ENCODE measurements at places on chromosomes 2 and 18. TPM values are rescaled to one million over a fixed set of nuclear protein-coding genes. Genes with fewer than 3 reads are reported as not detected.

Gene GKN2
- not detected for polyA plus RNA-seq

Gene CFC1
- not detected for polyA plus RNA-seq

Gene DTNB
- polyA plus RNA-seq: 15.3 TPM

Gene CDCA7
- polyA plus RNA-seq: 19.1 TPM

Gene GDF7
- 0.03 TPM for polyA plus RNA-seq

- peak overlapping the region; percentile 17 for H3K4me3 ChIP-seq
- H3K27ac ChIP-seq: no peak overlapping the region
- H3K4me1 ChIP-seq: peaks cover 8% of the 10 kb centered on the region
- H3K27me3 ChIP-seq: peaks cover 17% of the 10 kb centered on the region
- DNase-seq: peak; percentile 58
Observed at GRCh38 chr2:70785137-70785911, 5.1 kb downstream of the FIGLA start.

DNA sequence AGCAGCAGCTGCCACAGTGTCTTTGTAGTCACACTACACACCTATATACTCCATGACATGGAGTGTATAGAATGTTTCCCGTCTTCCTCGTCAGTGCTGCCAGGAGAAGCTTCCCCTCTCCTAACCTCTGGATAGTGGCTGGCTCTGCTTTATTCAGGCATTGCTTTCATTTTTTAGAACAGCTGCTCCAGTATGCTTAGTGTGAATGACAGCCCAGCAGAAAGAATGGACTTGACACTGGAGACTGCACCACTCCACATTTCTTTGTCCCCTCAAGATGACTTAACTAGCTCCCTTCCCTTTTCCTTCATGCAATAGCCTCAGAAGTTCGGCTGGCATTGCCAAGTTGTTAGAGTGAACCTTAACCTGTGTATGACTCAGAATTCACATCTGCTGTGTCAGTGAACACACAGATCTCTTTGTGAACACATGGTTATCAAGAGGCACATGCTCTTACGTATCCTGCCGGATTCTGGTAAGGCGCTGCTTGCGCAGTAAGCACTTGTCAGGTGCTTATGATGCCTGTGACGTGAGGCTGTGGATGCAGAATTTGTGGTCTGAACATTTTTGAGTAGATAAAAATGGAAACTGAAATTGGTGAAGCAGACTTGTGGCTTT is 73.9 kb downstream of the NEDD4L start:
- H3K36me3 ChIP-seq: no peaks in the 10 kb centered on the region
- H3K4me3 ChIP-seq: no peak overlapping the region
- no peak for DNase-seq
- no peaks in the 10 kb centered on the region for H3K27me3 ChIP-seq

GRCh38 chr2:8980096-8980495 is 23.4 kb downstream of the MBOAT2 start:
- no peak for DNase-seq
- H3K4me3 ChIP-seq: no peak overlapping the region
- no peaks in the 10 kb centered on the region for H3K27me3 ChIP-seq
- H3K27ac ChIP-seq: no peak overlapping the region
- H3K4me1 ChIP-seq: peaks cover 13% of the 10 kb centered on the region
- peaks cover 3% of the 10 kb centered on the region for H3K36me3 ChIP-seq

- no peak overlapping the region for H3K27ac ChIP-seq
- no peaks in the 10 kb centered on the region for H3K27me3 ChIP-seq
- no peak for DNase-seq
- H3K4me1 ChIP-seq: 0 out of 2 replicates have a peak, but pooled peaks cover 10% of the 10 kb centered on the region
- peaks cover 5% of the 10 kb centered on the region for H3K36me3 ChIP-seq
Observed at GRCh38 chr2:162116352-162116751, 35.7 kb downstream of the GCG start.

GRCh38 chr18:55116863-55117262 is 157.6 kb upstream of the CCDC68 start:
- peak overlapping the region; percentile 55 for H3K27ac ChIP-seq
- no peaks in the 10 kb centered on the region for H3K4me1 ChIP-seq
- no peaks in the 10 kb centered on the region for H3K36me3 ChIP-seq
- H3K4me3 ChIP-seq: no peak overlapping the region
- H3K27me3 ChIP-seq: no peaks in the 10 kb centered on the region
- no peak for DNase-seq

DNA sequence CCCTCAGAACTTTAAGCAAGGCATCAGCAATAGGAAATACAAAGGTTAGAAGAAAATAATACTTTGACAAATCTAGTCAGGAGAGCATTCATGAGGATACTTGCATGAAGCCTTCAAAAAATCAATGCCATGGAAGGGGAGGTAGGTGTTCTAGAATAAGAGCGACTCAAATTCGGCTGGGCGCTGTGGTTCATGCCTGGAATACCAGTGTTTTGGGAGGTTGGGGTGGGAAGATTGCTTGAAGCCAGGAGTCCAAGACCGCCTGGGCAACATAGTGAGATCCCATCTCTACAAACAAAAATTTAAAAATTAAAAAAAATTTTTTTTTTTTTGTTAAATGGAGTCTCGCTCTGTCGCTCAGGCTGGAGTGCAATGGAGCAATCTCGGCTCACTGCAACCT is 21.8 kb downstream of the GBX2 start:
- H3K4me1 ChIP-seq: no peaks in the 10 kb centered on the region
- no peaks in the 10 kb centered on the region for H3K36me3 ChIP-seq
- no peak for DNase-seq
- no peak overlapping the region for H3K27ac ChIP-seq

DNA sequence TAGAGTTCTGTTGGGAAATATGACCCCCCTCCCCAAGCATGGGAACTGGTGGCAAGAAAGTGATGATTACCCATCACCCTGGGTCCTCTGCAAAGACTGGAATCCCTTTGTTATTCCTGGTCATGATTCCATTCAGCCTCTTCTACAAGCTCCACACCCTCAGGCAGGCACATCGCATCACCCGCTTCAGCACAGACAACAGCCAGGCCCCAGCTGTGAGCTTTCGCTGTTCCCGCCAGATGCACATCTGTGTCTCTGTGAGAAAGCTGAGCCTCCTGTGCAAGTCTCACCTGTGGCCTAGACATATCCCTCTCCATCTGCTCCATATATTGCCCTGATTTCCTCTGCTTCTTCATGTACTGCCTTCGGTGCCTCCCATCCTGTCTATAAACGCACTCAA is 368.0 kb upstream of the RAB6C start:
- H3K27ac ChIP-seq: no peak overlapping the region
- H3K4me3 ChIP-seq: no peak overlapping the region
- H3K36me3 ChIP-seq: no peaks in the 10 kb centered on the region
- H3K4me1 ChIP-seq: peaks cover under 1% of the 10 kb centered on the region

DNA sequence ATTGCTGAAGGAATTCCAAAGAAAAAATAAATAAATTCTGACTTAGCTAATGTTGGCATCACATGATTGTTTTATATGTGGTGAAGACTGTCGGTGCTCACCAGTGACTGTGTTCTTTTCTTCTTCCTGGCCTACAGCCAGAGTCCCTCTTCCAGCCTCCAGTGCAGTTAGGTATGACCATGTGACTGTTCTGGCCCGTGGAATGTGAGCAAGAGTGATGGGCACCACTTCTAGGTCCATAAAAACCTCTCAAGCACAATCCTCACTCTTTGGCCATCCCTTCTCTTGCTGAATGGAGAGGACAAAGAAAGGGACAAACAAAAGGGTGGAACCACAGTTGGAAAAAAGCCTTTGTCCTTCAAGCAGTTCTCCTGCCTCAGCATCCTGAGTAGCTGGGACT is 39.0 kb upstream of the BMPR2 start:
- H3K36me3 ChIP-seq: no peaks in the 10 kb centered on the region
- H3K27ac ChIP-seq: no peak overlapping the region
- 0 out of 2 replicates have a peak, but pooled peaks cover 6% of the 10 kb centered on the region for H3K4me1 ChIP-seq
- H3K27me3 ChIP-seq: no peaks in the 10 kb centered on the region
- H3K4me3 ChIP-seq: no peak overlapping the region

GRCh38 chr2:16430846-16431245 is 234.8 kb downstream of the CYRIA start:
- no peak overlapping the region for H3K27ac ChIP-seq
- no peaks in the 10 kb centered on the region for H3K27me3 ChIP-seq
- no peak for DNase-seq
- H3K4me1 ChIP-seq: no peaks in the 10 kb centered on the region
- H3K4me3 ChIP-seq: no peak overlapping the region
- no peaks in the 10 kb centered on the region for H3K36me3 ChIP-seq

DNA sequence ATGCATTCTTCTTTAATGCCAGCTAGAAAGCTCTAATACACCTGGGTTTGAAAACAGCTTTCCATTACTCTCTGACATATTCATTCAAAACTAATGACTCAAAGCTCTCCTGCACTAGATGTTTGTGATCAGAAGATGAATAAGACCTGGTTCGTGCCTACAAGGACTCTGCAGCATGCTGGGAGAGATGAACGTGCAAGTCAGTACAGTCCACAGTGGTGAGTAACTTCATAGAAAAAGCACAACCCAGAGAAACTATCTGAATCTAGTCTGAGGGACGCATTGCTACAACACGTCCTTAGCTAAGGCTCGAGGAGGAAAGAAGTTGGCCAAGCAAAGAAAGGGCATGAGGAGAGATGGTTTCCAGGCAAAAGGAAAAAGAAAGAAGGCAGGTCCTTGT is 234.3 kb downstream of the OSR1 start:
- no peak overlapping the region for H3K27ac ChIP-seq
- no peaks in the 10 kb centered on the region for H3K27me3 ChIP-seq
- no peak overlapping the region for H3K4me3 ChIP-seq
- peaks cover 40% of the 10 kb centered on the region for H3K4me1 ChIP-seq
- H3K36me3 ChIP-seq: no peaks in the 10 kb centered on the region
- DNase-seq: no peak

DNA sequence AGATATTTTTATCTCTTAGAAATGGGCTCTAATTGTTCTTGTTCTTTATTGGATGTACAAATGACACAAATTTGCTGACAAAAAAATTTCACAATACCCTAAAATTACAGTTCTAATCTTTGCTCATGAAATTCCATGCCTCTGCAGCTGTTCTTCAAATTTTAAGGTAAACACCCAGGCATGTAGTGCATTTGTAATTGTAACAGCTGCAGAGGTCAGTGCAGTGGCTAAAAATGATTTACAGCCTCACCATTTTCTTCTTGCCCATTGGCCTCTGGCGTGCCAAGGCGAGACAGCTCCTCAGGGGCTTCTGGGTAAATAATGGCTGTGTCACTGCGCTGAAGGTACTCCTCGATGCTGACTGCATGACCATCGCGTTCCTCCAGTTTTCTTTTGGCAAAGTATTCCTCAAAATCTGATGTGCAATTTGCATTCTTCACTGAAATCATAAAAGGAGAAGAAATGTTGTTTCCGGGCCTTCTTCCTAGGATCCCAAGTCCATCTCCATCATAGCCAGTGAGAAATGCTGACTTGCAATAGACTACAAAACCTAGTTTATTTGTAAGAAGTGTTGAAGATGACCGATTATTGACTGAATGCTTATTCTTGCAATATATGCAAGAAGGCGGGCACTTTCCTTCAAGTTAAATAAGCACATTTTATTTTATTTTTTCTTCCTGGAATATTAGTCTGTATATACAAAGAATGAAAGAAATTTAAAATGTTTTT is 115.2 kb downstream of the ZEB2 start:
- DNase-seq: no peak
- peaks cover 83% of the 10 kb centered on the region for H3K36me3 ChIP-seq
- peaks cover 3% of the 10 kb centered on the region for H3K4me1 ChIP-seq
- no peaks in the 10 kb centered on the region for H3K27me3 ChIP-seq
- H3K27ac ChIP-seq: no peak overlapping the region

DNA sequence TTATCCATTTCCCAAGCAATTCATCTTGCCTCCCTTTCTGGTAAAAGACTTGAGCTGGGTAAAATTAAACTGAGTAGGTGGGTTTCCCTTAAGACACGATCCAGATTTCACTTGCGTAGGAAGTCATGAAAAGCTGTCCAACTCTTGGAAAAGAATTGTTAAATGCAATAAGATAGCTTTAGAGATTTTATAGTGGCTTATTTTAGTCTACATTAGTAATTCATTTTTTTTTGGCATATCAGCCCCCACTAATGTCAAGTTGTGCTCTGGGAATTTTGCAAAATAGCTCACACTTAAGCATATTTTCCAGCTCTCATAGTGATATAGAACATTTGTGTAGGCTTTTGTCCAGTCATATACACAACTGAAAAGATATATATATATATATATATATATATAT is 344.7 kb upstream of the FIGN start:
- DNase-seq: no peak
- H3K4me1 ChIP-seq: no peaks in the 10 kb centered on the region
- no peaks in the 10 kb centered on the region for H3K27me3 ChIP-seq
- no peak overlapping the region for H3K27ac ChIP-seq
- H3K4me3 ChIP-seq: no peak overlapping the region

- peaks cover 56% of the 10 kb centered on the region for H3K27me3 ChIP-seq
- DNase-seq: peak; percentile 72
- no peaks in the 10 kb centered on the region for H3K36me3 ChIP-seq
- H3K4me3 ChIP-seq: no peak overlapping the region
Observed at GRCh38 chr18:2847317-2848246, 776 bp downstream of the EMILIN2 start.

DNA sequence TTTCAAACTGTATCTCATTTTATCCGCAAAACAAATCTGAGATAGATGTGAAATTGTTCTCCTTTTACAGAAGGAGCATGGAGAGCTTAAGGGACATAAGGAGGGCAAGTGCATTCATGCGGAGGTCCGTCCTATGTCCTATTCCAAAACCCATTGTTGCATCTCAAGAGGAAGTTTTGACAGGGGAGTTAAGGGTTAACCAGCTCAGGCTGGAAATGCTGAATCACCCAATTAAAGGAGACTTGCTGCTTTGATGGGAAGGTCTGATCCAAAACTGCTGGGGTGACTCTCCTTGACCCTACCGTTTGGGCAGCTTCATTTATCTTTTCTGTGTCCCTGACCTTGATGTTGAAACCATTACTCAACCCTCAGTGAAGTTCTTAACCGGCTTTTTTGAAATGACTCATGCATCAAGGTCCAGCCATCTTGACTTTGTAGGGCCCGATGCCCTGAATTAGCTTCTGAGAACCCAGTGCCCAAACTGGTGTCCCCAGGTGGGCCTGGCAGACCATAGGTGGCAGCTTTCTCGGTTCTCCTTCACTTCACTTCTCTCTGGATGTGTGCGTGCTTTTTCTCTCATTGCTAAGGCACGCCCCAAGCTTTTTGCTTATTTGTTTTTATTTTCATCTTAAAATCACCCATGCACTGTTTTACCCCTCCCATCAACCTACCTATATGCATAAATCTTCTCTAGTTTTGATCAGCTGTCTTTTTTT is 15.9 kb upstream of the TXNDC2 start:
- peaks cover 20% of the 10 kb centered on the region for H3K4me1 ChIP-seq
- peak overlapping the region; percentile 57 for H3K27ac ChIP-seq
- no peaks in the 10 kb centered on the region for H3K36me3 ChIP-seq
- no peaks in the 10 kb centered on the region for H3K27me3 ChIP-seq
- DNase-seq: peak; percentile 25

Data from SK-N-SH (cell line).